ENCODE measurements at places on chromosomes 2 and 18.

- DNase-seq: no peak
Measured at GRCh38 chr18:51248685-51249084, 51.2 kb upstream of the MEX3C start.

GRCh38 chr2:68436270-68436669 is 30.8 kb downstream of the FBXO48 start:
- DNase-seq: peak; percentile 4

GRCh38 chr18:68484241-68484640 is 230.7 kb downstream of the TMX3 start:
- no peak for DNase-seq

DNA sequence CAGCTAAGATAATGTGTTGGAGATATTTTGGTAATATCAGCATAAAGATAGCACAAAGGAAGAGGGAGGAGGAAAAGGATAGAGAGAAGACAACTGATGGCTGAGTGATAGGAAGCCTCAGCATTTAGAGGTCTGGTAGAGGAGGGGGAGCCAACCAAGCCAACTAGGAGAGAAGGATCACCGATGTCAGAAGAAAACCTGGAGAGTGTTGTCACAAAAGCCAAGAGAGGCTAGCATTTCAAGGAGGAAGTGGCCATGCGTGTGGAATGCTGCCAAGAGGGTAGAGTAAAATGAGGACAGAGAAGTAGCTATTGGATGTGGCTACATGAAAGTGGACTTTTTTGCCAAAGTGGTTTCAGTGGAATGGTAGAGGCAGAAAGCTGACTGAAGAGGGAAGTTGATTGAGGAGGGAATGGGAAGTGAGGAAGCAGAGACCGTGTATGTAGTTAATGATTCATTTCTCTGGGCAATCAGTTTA is 34.3 kb downstream of the LCLAT1 start:
- no peak for DNase-seq

- no peak for DNase-seq
Measured at GRCh38 chr2:113183264-113183663, 9.5 kb downstream of the PSD4 start.

GRCh38 chr18:36325846-36326245 is 28.3 kb downstream of the FHOD3 start:
- no peak for DNase-seq

- DNase-seq: no peak
Measured at GRCh38 chr2:204611017-204611631, 65.8 kb downstream of the PARD3B start.

- no peak for DNase-seq
Measured at GRCh38 chr2:38700113-38700785, 34.3 kb downstream of the GALM start.

DNA sequence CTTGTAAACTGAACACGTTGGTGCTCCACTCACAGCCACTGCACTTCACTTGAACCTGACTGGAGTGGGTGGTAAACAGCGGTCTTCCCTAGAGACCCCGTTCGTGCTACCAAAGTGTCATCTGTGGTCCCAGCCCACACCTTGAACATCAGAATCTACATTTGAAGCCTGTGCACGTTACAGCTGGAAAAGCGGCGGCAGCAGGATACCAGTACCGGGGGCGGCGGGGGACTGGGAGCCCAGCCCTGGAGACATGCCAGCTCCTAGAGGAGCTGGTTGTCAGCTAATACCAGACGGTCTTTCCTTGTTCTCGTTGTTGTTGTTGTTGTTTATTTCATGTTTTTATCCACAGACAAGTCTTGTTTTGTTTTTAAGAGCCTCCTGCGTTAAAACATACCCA is 156.7 kb downstream of the WDSUB1 start:
- no peak for DNase-seq

DNA sequence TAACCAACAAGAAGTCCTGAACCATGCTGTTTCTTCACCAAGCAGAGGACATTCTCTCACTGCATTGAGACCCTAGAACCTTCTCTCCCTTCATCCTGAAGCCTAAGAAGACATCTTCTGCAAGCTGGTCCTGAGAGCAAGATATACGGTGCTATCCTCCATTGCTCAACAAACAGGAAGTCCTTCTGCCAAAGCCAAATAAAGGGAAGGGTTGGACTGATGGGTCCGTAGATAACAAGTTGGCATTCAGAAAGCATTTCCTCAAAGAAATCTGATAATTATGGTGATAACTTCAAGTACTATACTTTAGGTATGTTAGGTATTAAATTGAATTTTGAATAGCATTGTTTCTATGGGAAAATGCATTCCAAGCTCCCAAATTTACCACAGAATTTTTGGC is 23.3 kb downstream of the GRB14 start:
- DNase-seq: no peak

DNA sequence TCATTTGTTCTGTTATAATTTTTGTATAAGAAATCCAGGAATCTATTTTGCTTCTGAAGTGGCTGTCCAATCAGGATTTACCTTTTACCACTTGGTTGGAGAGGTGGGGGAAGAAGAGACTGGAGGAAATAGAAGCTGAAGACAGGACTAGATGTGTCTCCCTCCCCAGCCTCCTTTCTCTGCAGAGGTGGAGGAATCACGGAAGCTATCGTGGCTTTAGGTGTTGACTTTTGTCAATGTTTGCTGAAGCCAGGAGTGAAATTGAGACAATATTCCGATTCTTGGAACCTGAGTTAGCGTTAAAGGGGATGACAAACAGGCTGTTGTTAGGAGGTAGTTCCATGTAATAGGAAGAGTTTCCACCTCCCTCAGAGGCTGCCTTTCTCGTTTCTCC is 43.5 kb downstream of the PDCL3 start:
- no peak for DNase-seq

DNA sequence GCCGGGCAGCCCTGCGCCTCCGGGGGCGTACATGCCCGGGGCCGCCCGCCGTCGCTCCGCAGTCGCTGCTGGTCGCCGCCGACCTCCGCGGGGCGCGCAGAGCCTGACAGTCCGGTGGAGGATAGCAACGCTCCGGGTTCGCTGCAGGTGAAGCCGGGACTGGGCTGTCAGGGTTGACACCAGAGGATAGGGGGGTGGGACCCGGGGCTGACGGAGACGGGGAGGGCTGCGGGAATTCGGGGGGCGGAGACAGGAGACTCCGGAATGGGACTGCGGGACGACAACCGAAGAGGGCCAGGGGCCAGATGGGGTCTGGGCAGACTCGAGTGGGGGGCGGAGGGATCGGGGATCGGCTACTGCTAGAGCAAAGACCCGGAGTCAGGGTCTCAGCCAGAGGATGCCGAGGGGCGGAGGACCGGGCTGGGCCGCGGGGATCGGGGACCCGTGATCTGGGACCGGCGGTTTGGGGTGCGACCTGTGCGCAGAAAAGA is 403 bp downstream of the TMEM127 start:
- no peak for DNase-seq

DNA sequence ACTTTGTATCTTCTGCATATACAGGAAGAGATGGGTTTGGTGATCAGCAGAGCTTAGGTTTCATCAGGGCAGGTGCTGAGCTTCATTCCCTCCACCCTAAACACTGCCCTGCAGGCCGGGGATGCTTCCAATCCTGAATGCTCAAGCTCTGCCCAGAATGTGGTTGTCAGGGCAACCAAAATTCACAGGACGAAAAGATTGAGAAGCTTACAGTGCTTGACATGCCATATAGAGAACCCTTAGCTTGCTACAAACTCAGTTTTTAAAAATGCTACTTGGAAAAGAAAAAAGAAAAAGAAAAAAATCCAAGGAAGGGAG is 65.6 kb downstream of the SH3RF3 start:
- no peak for DNase-seq

GRCh38 chr2:39377226-39377939 is 59.7 kb downstream of the MAP4K3 start:
- DNase-seq: no peak
